ENCODE measurements at places on chromosomes 2 and 18.

DNA sequence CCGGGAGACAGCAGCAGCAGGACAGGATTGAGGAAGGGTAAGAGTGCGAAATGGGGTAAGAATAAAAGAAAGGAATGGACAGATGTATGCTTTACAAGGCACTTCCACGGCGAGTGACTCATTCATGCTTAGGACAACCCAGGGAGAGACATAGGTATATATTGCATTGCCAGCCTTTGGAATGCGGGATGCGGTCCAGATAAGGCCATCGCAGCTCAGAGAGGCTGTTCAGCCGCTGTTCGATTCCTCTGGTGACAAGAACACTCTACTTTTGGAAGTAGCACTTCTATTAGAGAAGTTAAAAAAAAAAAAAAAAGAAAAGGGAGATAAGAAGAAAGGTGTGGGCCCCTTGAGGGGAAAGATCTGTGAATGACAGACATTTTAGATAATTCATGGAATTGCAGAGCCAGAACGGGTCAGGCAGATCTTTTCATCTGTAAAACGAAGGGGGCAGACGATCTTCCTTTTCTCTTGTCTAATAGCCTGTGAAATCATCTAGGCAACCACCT lies 819 bp upstream of the NCOA1 start:
- DNase-seq, result peak; percentile 62

- DNase-seq, result no peak
Observed at GRCh38 chr18:39167990-39168389, 1602.4 kb upstream of the CELF4 start.

- no peak for DNase-seq
Observed at GRCh38 chr18:44835703-44836102, 155.0 kb downstream of the SETBP1 start.

DNA sequence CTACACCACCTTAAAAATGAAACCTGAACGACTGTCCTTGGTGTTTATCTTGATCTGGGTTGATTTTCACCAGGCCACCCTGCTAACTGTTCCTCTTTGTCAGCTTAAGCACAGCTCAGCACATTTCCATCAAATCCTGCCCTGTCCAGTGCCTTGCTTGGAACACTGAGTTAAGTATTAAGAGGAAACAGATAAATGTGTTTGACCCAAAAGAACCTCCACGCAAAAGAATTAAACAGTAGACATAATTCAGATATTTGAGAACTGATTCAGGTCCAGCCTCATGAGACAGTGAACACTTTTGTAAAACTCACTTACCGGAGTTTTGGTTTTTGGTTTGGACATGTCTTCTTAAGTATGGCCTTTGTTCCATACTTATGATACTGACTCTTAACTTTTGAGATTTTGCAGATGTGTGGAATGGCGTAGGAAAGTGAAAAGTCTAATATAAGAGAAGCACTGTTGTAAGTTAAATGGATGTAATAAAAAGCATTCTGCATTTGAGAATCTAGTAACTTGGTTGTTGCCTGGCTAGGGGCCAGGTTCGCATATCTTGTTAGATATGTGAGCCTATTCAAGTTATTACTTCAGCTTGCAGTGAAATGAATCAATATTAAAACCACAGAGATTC lies 88.9 kb upstream of the SERPINE2 start:
- DNase-seq, result peak; percentile 43

DNA sequence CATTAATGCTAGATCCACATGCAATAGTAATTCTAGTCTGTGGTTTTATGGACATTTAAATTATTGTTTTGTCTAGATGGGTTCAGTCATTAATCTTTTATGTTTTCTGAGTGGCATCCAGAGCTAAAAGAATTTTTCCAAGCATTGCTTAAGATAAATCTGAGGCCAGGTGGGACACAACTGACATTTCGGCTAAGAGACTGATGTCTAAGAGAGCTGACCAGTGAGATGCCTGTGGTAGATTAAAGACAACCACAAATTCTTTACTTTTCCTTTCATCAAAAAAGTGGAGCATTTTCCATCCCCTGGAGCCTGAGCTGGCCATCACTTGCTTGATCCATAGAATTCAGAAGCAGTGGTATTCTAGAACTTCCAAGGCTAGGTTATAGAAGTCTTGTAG lies 182.2 kb downstream of the NRP2 start:
- no peak for DNase-seq

- DNase-seq, result no peak
Observed at GRCh38 chr2:215636816-215637215, 200.9 kb upstream of the FN1 start.

- peak; percentile 69 for DNase-seq
Observed at GRCh38 chr18:59180150-59180845, 39.7 kb upstream of the GRP start.

DNA sequence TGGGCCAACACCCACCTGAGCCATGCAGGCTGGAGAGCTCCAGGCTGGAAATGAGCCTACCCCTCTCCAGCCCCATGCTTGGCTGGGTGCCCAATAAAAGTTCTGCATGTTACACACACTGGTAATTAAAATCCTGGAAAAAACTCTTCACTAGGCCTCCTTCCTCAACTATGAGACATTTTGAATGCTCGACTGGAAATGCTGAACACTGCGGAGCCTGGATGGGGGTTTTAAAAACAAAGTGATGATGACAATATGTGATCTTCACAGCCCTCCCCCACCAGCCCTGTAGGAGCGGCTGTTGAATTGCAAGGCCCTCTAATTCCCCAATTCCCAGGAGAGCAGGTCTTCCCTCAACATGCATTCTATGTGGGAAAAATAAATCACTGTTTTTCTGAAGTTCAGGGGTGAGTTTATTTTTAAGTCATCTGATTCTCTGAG lies 179.2 kb downstream of the TTC32 start:
- DNase-seq, result no peak

DNA sequence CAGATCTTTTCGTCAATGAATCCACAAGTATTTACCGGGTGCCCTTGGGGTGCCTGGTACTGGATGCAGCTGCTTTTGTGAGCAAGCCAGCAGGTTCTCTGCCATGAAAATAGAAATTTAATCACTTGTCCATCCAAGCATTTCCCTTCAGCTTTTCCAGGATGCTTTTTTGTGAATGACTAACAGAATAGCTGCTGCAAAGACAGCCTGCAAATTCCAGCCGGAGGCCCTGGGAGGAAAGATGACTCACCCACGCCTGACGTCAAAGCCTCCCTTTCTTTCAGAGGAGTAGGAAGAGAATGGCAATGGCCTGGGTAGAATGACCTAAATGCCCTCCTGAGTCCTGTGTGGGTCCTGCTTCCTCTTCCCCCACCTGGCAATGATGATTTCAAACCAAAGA lies 111.9 kb downstream of the AP1S3 start:
- DNase-seq, result peak; percentile 98

DNA sequence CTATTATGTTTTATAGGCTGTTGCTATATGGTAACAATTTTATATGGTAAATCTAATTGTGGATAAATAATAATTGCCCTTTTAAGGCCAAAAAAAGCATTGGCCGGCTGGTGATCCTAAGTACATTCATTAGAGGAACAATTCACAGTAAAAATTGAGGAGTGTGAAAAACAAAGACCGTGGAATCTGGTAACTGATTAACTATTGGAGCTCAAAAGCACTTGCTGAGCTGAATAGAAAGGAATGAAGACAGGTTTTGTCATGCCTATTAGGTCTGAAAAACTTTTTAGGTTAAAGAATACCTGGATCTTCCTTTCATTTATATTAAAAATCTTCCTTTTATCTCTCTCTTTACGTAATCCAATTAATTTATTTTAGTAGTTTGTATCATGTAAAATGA lies 18.5 kb upstream of the RBBP8 start:
- DNase-seq, result no peak

GRCh38 chr18:29157905-29158304 lies 981.0 kb upstream of the CDH2 start:
- no peak for DNase-seq

- DNase-seq, result peak; percentile 48
Observed at GRCh38 chr2:10614939-10615338, 74.8 kb downstream of the NOL10 start.

- no peak for DNase-seq
Observed at GRCh38 chr18:78580835-78581339, 398.7 kb upstream of the SALL3 start.

- DNase-seq, result no peak
Observed at GRCh38 chr2:39549000-39549399, 111.9 kb upstream of the MAP4K3 start.

- peak; percentile 45 for DNase-seq
Observed at GRCh38 chr2:135494503-135494902, 36.5 kb downstream of the ZRANB3 start.

DNA sequence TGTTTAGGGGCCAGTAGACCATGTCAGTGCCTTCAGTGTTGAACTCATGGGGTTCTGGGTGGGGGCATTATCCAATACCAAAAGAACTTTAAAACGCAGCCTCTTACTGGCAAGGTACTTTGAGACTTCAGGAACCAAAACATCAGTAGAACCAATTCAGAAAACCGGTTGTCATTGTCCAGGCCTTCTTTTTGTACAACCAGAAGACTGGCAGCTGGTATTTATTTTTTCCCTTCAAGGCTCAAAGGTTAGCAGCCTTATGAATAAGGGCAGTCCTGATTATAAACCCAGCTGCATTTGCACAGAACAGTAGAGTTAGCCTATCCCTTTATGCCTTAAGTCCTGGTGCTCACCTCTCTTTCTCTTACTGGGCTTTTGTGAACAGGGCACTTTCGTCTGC lies 113.8 kb upstream of the EML6 start:
- no peak for DNase-seq

- DNase-seq, result peak; percentile 73
Observed at GRCh38 chr2:41836948-41837347, 210.9 kb upstream of the PKDCC start.

DNA sequence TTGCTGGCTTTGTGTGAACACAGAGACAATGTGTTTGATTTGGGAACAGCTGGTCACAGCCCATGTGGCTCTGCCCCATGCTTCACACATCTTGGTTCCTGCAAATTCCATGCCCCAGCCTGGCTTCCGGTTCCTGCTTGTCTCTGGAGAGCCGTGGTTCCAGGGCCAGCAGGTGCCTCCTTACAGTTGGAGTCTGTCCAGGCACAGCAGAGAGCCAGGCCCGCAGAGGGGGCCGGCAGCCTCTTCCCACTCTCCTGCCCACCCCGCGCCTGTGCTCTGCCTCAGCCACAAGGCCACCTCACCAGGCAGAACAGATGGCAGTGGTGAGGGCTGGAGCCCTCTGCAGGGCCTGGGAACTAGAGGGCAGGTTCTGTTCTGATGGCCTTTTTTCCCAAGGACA lies 81.5 kb downstream of the LDLRAD4 start:
- DNase-seq, result no peak

DNA sequence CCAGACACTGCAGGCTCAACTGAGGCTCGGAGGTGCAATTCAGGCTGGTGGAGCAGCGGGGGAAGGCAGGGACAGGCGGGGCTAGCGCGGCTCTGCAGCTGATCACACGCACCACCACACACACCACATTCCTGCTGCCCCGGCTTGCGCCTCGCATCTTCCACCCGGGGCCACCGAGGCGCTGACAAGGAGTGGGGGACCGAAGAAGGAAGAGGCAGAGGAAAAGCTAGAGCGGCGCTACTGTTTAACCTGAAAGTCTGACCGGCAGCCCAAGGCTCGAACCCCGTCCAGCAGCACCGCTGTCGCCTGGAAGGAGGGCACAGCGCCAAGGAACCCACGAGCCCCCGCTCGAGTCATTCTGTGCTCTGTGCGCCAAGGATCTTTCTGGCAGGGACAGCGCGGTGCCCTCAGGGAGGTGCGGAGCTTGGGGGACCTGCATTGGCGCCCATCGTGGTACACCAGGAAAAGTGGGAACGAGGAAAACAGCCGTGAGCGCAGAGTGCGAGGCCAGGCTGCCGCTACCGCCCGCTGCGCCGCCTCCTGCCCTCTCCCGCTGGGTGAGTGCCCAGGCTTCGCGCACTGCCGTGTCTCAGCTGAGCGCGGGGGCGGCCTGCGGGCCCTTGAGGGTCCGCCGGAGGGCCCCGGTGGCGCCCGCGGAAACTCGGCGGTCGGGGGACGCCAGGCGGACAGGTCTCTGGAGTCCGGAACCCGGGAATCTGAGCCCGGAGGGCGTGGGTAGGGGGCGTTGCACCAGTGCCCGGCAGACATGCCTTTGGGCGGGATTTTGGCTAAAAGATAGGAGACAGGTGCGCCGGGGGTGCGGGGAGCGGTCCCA lies 860 bp upstream of the KCNJ3 start:
- DNase-seq, result no peak

DNA sequence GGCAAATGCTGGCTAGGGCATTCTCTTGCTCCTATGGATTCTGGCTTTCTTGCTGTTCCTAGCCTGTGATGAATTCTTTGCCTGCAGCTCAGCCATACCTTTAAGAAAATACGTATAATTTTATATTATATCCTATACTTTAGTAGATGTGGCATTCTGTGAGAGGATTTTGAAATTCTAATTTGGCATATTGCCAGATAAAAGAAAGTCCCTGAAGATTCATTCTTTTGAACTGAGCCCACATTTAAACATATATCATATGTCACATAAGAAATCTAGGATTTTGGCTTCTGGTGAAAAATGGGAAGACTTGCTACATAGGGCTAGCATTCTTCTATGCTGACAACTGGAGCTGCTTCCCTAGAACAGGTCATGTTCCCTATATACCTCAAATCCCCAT lies 91.4 kb upstream of the LYPD1 start:
- DNase-seq, result no peak

DNA sequence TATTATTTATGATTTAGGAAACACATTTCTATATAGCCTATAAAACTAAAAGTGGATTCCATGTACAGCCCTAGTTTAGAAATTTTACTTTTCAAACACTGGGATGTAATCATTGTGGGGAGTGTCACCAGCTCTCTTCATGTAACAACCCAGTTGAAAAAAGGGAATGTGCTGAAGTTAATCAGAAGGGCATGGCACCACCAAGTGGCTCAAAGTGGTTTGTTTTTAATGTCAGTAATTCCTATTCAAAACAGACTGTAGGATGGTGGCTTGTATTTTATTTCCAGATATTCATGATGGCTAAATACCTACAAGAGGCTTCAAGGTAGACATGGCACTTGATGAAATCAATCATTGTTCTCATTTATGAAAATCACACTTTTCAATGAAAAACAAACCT lies 58.1 kb upstream of the TMEM182 start:
- DNase-seq, result peak; percentile 46

DNA sequence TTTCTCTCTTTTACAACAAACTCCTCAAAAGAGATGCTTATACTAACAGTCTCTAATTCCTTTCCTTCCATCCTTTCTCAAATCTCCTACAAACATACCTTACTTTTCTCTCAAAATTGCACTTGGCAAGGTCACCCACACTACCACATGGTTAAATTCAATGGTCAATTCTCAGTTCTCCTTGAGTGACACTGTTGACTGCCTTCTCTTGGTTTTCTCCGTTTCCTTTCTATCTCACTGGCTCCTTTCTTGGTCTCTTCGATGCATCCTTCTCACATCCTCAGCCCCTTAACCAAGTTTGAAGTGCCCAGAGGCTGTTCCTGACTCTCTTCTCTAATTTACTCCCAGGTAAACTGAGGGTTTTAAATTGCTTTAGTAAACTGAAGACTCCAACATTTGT lies 12.5 kb downstream of the C1D start:
- DNase-seq, result no peak

DNA sequence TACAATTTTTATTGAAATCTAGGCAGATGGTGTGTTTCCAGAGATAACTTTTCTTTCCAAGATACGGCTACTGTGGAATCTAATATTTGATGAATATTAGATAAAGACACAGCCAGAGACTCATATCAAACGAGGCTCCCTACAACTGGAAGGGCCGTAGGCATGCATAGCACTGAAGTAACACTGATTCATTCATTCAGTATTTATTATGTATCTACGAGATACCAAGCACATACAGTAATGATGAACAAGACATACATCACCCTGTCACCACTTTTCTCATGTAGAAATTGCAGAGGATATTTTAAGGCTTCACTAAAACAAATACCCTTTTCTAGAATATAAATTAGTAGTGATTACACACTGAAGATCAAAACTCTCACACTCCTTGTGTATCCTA lies 74.5 kb downstream of the KCTD18 start:
- peak; percentile 85 for DNase-seq

- no peak for DNase-seq
Observed at GRCh38 chr2:168633200-168633599, 169.2 kb upstream of the NOSTRIN start.
